Activated CD8-positive, alpha-beta memory T cell treated with anti-CD3 and anti-CD28 coated beads, Interleukin-2, amount 10 ng/mL, durations not matched to agents 7 days and 5 days (primary cell): ENCODE measurements at places on chromosomes 5 and 9. TPM values are rescaled to one million over a fixed set of nuclear protein-coding genes. Genes with fewer than 3 reads are reported as not detected.

DNA sequence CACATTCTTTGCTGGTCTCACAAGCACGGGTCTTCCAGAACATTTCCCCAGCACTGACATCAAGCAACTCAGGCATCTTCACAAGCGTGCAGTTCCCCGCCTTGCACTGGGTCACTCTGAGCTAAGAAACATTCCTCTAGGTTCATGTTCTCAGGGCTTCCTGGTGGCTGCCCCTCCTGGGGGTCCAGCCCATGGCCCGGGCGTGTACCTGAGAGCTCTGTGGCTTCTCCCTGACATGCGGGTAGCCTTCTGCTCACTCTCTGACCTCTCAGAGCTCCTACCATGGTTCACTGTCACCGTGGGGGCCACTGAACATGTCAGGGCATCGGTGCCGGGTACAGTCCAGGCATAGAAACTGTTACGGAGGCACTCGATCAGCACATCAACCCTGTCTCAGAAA, 87.5 kb downstream of the OLFM1 start:
- DNase-seq, result no peak

GRCh38 chr5:116011046-116011445, 21.2 kb upstream of the ARL14EPL start:
- no peak for DNase-seq

Gene LRRC19
- total RNA-seq, result not detected

DNA sequence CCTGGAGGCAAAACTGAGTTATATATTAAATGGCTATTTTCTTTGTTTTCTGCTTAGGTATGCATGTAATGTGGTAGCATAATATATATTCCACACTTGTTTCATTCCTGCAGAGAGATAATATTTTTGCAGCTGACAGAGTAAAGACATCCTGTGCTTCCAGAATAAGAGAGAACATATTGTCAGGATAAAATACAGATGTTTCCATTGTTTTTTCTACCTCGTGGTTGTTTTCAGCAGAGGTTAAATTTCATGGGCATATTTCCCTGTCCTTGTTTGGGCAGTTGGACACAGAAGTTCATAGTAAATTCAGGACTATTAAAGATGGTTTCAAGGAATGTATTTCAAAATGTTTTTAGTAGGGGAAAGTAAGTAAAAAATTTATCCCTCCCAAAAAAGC, 47.6 kb upstream of the MEGF10 start:
- DNase-seq, result no peak

Gene TMEM252
- not detected for total RNA-seq

Gene GOLM1
- 3.0 TPM for total RNA-seq

DNA sequence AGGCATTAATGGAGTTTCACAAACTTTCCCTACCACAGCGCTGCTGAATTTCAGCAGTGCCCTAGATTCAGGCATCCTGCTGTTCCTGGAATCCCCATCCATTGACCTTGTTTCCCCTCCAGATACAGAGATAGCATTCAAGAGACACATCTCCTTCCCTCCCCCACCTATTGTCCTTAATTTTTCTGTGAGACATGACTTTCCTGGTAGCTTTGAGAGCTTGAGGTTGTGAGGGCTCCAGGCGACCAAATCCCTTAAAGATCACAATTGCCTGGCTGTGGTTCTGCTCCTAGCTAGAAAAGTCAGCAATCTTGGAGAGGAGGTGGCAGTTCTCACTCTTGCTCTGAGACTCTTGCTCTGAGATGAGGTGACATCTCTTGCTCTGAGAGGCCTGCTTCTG, 48.0 kb downstream of the PRR16 start:
- no peak for DNase-seq
